ENCODE measurements at places on chromosomes 11 and 22.
A peak's percentile ranks its signal among the peaks of the same experiment; 100 is the strongest.

DNA sequence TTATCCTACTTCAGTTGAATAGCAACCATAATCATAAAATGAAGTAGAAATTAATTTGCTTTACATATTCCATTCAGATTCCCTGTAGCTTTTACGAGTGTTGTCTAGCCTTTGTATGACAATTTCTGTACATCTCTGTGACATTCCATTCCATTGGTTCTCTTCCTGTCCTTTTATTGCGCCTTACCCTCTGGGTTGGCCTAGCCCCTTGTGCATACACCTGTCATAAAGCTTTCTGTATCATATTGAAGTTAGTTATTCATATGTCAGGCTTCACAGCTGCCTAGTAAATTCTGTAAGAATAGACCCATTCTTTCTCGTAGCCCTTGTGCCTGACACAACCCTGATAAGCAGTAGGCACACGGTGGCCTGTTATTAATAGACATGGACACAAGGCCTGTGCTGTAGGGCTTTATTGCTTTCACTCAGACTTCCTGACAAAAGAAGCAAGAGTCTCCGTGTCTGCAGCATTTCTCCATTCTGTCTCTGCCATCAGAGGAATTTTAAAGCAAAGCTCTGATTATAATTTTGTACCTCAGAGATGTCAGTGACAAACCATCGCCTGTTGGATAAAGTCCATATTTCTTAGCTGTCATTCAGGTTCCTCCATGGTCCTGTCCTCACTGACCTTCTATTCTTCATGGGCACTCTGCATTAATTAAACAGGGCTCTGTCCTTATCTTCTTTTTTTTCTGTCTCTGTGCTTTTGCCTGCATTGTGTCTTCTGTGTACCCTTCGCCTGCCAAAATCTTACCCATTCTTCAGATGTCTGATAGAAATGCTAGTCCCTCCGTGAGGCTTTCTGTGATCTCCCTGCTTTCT is 49.4 kb downstream of the BID start:
- no peak for DNase-seq

DNA sequence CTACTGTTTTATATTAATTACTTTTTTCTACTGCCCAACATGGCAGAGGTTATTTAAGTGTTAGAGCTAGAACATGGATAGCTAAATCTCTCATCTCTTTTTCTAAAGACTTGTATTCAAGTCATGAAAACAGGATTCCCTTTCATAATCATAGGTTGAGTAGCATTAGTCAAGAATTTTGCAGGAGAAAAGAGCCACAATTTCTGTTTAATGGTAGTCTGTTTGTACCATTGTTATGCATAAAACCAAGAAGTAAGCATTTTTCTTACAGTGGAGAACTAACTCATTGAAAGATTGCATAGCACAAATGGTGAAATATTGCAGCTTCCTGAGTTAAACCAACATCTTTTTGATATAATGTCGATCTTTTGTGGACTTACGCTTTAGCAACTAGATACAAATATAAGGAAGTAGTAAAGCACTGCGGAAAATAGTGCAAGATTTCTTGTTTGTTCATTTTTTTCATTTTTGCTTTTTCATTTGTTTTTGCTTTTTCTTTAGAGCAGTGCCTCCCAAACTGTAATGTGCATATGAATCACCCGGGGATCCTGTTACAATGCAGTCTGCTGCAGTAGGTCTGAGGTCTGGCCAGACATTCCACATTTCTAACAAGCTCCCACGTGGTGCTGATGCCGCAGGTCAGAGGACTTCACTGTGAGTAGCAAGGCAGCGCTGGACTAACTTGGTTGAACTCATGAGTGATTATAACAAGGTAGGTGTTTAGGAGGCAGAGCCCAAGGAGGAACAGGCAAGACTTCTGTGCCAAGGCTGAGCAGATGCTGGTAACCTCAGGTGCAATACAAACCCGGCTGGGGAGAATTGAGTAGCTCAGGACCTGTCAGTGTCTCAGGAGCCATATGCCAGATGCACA is 4.6 kb downstream of the ETS1 start:
- no peak for DNase-seq

GRCh38 chr11:116648247-116649174 is 124.3 kb downstream of the BUD13 start:
- no peak for DNase-seq

DNA sequence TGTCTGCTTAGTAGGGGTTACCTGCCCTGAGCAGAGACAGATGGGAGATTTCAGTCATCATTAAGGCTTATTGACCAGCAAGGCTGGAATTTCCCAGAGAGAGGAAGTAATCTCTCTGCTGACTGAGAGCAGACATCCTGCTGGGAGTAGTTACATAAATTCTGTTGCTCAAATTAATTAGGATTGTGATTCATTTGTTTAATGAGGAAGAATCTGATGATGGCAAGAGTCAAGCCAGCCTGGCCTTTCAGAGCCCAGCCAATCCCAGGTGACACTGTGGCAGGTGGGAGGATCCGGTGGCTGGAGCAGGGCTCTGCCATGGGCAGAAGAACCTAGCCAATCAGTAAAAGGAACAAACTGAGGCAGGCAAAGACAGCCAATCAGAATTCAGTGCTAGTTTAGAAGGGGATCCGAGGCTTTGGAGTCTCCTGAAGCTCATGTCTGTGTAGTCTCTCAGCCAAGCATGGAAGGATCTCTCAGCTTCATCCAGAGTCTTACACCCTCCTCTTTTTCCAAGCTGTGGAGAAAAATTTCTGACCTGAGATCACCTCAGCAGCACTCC is 61.2 kb upstream of the CHST1 start:
- no peak for DNase-seq

DNA sequence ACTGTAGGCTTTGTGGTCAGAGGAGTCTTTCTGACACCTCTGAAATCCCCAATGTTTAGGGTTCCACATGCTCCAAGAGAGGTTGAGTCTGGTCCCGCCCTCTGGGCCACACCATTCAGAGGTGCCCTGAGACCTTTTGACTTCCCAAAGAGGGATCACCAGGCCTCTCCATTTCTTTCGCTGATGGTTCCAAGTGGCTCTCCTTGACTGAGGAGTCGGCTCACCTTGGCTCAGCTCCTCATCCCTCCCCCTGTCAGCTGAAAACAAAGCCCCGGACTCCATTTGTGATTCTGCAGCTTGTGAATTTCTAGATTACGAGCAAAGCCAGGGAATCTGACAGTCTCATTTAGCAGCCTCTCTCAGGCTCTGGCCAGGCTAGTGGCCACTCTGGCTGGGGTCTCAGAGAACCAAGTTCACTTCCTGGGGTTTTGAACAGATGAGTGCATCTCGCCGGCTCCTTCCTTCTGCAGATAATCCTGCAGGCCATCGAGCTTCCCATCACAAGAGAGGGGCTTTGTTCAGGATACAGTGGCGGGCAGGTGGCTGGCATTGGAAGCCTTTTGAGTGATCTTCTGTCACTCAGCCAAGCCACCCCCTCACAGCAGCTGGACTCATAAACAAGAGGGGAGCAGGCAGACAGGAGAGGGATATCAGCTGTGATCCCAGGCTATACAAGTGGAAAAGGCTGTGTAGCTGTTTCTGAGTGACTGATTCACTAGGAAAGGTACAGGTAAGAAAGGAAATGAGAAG is 102.9 kb downstream of the TRIM29 start:
- no peak for DNase-seq

- peak; percentile 39 for DNase-seq
Measured at GRCh38 chr11:125941619-125942611, 3.9 kb upstream of the VSIG10L2 start.

Data from CD4-positive, alpha-beta T cell treated with Interleukin-17A for 1 hour (primary cell).